ENCODE measurements at places on chromosomes 16 and 17.

DNA sequence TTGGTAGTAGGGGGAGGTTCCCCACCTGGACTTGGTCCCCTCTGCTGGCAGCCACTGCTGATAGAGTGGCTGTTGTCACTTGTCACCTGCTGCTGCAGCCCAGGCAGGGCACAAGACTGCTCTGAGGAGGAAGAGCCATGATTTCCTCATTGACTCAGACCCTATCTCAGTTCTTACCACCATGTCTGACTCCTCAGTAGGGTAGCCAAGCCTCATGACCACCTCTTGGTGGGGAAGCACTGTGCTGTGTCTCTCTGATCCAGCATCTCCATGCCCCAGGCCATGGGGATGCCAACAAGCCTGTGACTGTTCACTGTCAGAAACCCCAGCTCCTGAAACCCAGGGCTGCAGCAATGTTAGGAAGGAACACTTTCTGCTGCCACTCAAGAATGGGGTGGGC, 173.0 kb downstream of the WSCD1 start:
- DNase-seq = no peak

DNA sequence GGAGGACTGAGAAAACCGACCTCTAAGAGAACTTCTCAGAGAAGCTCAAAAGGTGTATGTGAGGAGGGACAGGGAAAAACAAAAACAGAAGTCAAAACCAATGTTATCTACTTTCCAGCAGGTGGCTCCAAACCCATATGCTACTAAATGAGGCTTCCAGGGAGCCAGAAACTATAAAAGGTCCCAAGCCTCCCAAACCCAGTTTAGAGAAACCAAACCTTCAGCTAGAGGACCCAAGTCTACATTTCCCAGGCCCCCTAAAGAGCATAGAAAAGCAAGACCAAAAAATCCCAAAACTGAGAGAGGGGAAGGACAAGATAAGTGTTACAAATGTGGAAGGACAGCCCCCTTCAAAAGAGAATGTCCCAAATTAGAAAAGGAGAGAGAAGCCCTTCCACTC, 3.7 kb downstream of the HPR start:
- DNase-seq = no peak

DNA sequence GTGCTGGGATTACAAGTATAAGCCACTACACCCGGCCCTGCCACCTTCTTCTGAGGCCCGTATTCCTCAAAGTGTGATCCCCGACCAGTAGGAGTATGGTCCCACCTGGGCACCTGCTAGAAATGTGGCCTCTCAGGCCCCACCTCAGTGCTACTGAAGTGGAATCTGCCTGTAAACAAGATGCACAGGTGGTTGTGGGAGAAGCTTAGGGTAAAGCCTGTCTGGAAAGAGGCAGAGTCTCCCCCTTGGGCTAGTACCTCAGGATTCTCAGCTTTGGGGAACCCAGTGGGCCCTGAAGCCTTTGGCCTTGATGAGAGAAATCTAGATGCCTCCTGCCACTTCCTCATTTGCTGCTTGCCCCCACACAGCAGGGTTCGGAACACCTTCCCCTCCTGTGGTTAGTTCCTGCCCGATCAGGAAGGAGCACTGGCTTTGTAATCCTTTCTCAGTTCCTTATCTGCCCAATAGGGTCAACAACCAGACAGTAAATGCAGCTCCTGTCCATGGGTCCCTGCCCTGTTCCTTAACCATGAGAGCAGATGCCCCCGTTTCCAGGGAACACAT, 25.2 kb downstream of the TK2 start:
- no peak for DNase-seq

- no peak for DNase-seq
Observed at GRCh38 chr16:81861503-81861902, 82.4 kb downstream of the PLCG2 start.

GRCh38 chr17:39178536-39178935, 12.6 kb upstream of the ARL5C start:
- DNase-seq = no peak

DNA sequence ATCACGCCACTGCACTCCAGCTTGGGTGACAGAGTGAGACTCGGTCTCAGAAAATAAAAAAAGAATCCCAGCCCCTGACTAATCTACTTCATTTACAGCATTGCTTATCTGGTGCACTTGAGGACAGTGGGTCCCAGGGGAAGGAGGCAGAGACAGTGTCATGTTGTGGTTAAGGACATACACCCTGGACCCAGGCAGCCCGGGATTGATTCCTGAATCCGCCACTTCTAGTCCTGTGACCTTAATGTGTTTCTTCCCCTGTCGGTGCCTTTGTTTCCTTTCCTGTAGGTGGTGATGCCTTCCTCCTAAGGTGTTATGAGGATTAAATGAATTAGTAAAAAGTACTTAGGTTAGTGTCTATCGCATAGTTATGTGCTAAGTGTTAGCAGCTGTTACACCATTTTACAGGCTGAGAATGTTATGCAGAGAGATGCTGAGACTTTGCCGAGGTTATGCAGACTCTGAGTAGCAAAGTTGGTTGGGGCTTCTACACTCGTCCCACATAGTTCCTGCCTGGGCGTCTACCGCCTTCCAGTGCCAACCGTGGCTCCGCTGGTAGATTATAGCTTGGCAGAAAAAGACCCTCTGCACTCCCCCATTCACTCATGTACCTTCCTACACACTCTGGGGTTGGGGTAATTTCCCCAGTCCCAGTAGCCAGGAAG, 74.8 kb downstream of the RAB11FIP4 start:
- DNase-seq = no peak

- no peak for DNase-seq
Observed at GRCh38 chr17:73211745-73212144, 18.9 kb downstream of the COG1 start.

DNA sequence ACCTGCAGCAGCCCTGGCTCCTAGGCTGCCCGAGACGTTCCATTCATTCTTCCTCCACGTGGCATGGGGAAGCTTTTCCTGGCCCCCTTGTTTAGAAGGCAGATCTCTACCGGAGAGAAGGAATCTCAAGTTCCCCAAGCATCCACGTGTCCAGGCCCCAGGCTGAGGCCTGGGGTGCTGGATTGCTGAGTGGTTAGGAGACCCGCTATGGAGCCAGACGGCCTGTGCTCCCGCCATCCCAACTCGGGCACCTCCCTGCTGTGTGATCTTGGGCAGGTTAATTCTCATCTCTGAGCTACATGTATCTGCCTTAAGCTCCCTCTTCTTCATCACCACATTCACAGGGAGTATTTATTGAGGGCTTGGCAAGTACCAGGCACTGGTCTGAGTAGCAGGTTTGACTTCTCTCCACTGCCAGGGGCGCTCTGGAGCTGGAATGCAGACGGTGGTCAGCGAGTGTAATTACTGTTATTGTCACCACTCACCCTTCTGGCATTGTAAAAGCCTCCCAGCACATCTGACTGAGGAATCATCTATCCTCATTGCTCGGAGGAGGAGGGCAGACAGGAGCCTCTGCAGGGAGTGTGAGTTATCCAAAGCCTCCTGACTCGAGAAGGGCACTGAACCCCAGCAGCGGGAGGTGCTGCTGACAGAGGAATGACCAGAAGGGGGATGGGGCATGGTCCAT, 1.1 kb upstream of the ADGRG1 start:
- no peak for DNase-seq

GRCh38 chr16:392450-393030, 4.5 kb upstream of the NME4 start:
- no peak for DNase-seq

DNA sequence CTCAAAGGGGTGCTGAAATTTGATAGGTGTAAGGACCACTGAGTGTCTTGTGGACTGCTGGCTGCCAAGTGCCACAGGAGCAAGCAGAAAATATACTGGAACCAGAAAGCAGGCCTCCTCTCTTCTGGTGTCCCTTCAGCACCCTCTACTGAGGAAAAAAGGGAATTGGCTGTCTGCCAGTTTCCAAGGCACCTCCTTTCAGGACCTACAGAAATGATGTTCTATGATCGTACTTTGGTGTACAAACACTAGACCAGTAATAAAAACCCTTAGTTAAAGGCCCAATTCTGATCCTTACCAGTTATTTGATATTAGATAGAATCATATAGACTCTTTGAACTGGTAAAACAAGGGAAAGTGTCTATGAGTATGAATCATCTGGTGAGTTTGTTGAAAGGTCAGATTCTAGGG, 35.8 kb upstream of the BCAS3 start:
- no peak for DNase-seq

DNA sequence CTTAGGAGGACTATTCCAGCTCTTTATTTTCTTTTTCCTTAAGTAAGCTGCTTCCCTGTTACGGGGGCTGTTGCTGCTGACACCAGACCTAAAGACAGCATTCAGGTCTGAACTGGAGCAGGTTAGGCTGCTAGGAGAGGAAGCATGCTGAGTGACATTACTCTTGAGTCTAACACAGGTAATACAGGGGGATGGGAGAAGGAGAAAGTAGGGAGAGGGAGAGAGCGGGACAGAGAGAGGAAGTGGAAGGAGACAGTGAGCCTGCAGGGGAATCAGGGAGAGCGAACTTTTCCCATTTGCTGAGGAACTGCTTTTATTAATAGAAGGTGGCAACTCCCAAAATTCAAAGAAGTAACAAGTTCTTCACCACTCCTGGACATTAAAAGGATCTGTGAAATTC, 130.9 kb downstream of the PARN start:
- no peak for DNase-seq

GRCh38 chr17:38877130-38877851, 7.4 kb downstream of the LASP1 start:
- DNase-seq = no peak

DNA sequence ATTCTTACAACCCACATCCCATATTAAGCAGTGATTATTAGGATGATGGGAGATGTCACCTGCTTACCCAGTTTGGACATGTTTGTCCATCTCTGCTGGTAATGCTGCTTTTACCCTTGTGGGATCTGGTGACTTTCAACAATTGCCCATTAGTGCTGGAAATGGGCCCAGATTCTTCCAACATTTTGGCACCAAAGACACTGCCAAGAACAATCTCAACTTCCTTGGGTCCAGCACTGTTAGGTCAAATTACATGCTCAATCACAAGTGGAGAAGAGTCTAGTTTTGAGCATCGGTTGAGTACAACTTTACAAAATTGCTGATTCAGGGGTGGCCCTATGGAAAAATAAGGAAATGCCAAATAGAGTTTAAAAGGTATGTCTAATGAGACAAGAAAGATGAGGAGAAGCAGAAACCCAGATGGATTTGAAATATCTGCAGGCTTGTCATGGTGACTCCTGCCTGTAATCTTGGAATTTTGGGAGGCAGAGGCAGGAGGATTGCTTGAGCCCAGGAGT, 13.0 kb upstream of the ZFP3 start:
- no peak for DNase-seq

GRCh38 chr17:51666971-51667705, 406.8 kb downstream of the UTP18 start:
- no peak for DNase-seq
